ENCODE measurements at places on chromosomes 2 and 18.

DNA sequence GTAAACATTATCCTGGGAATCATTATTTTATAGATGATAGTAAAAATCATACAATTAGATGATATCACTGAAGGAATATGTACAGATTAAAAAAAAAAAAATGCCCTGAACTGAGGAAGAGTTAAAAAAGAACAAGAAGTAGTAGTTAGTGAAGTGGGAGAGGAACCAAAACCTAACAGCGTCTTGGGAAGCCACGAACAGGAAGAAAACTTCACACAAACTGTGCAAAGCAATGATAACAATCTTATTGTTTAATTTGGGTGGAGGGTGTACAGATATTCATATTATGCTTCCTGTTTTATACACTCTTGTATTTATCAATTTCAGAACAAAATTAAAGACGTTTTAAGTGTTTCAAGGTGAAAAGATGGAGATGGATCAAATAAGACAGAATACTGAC, 3.5 kb downstream of the HEATR5B start:
- DNase-seq = no peak

DNA sequence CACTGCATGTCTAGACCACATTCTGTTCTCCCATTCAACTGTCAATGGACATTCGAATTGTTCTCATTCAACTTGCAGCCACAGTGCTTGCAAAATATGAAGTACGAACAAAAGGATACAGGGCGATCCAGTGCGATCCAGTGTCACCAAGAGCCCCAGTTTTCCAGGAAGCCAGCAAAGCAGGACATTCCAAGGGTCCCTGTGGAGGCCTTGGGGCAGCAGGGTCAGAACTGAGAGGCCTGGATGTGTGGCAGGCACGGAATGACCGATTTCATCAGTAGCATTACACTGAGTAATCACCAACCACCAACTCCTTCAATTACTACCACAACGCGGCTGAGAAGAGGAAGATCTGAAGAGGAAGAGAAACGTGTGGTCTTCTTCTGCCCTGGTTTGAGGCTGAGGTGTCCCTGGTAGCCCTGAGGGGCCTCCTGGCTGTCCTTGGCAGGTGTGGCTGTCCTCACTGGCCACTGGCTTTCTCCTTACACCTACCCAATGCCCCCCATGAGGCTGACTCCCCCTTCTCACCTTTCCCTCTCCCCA, 172.7 kb upstream of the FHL2 start:
- no peak for DNase-seq

DNA sequence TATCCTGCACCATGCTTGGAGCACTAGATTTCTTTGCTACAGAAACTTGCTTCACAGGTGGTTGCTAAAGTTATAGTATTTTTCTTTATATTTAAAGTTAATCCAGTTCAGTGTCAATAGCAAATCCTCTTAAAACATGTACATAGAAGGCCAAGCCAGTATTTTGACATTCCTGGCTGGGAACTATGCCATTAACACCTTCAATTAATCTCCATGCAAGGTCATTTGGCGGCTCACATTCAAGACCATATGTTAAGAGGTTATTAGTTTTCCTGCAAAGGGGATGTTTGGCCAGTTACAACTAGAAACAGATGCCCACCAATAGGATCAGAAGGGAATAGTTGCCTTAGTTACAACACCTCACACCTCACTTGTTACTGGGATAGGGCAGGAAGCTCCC, 261.3 kb upstream of the MEIS1 start:
- no peak for DNase-seq

DNA sequence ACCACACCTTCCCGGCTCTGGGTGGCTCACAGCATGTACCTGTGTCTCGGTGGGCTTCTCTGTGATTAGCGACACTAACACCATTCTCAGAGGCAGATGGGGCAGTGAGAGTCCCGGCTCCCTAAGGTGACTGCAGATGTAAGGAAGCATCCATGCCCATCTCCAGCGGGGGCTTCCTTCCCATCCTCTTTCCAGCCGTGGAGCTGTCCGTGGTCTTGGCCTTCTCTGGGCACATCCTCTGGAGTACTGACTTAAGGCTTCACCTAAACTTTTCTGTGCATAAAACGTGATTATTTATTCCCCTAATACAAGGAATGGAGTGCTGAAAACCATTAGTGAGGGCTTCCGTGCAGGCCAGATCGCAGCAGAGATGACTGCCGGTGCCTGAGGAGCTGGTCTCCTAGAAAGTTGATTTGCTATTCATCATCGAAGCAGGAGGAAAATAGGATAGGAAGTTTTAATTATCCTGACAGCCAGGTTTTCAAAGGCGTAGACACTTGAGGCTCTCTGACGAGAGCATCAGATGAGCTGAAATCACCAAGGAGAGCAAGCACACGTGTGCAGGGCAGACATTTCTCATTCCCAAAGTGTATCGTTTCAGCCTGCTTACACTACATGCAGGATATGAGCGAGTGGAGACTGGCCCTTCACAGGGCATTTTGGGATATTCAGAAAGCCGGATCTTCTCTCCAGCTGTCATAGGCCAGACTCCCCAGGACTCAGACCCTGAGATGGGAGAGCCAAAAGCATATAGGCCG, 186.1 kb upstream of the SALL3 start:
- DNase-seq = no peak

- no peak for DNase-seq
Observed at GRCh38 chr2:240365971-240366471, 69.4 kb upstream of the GPC1 start.

- no peak for DNase-seq
Observed at GRCh38 chr2:59806486-59806885, 747.0 kb downstream of the BCL11A start.

- DNase-seq = no peak
Observed at GRCh38 chr2:126952216-126952615, 53.5 kb downstream of the TEX51 start.

- DNase-seq = no peak
Observed at GRCh38 chr2:100107440-100107839, 35.0 kb downstream of the AFF3 start.

- no peak for DNase-seq
Observed at GRCh38 chr2:176099728-176100546, at the start of gene HOXD12. TSS of gene HOXD12 (plus strand) at chr2:176099795. CDS start at chr2:176099802, 7 bp downstream.

- no peak for DNase-seq
Observed at GRCh38 chr2:188776634-188777033, 197.5 kb upstream of the COL3A1 start.

DNA sequence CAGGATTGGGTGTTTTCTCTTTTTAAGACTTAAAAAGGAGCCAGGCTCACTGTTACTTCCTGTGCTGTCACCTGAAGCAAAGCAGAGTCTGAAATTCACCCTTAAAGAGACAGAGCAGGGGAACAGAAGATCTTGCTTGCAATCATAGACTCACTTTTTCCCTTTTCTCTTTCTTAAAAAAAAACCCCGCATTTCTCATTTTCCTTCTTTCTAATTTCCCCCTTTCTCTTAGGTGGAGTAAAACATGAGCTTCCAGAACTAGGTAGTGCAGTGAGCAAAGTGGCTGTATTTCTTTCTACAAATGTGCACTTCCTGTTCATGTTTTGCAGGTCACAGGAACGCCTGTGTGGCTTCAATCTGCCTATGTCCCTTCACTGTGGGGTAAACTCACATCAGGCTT, 381.2 kb downstream of the LPIN1 start:
- no peak for DNase-seq

GRCh38 chr2:239734436-239735005, 290.6 kb downstream of the NDUFA10 start:
- DNase-seq = no peak
